NCI-H1105 treated with DMSO at 0.1 percent for 48 hours (cell line): ENCODE measurements at places on chromosomes 6 and 20.

GRCh38 chr20:62726716-62727583, 18.3 kb downstream of the NTSR1 start:
- no peak for DNase-seq

DNA sequence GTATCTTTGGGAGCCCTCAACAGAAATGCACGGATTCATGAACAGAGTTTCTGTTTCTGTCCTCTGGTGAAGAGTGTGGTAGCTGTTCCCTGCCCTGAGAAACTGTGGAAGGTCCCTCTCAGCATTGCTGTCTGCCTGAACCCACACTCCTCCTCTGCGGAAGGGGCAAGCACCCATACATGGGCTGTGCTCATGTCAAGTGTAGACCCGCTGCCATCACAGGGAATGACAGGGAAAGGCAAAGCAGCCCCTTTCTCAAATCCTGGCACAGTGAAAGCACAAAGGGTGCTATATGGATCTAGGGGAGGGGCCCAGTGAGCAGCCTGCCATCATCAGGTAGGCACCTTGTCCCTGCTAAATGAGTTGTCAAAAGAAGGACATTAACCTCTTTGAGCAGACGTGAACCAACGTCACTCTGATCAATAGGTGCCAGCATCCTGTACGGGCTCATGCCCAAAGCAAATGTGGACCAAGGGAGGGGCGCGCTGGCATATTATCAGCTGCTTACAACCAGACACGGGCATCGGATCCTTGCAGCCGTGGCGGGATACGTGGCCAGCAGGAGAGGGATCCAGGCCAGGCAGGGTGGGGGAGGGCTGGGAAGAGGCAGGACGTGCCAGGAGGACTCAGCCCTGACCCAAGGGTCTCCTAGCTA, 231.2 kb upstream of the PMEPA1 start:
- DNase-seq: no peak

- no peak for DNase-seq
Observed at GRCh38 chr20:36336954-36337704, 31.0 kb downstream of the DLGAP4 start.

- DNase-seq: no peak
Observed at GRCh38 chr6:144993870-144994269, 708.7 kb downstream of the UTRN start.

- DNase-seq: no peak
Observed at GRCh38 chr6:51678905-51679620, 408.4 kb downstream of the PKHD1 start.

GRCh38 chr6:50076431-50076830, 26.7 kb upstream of the DEFB112 start:
- DNase-seq: no peak
